ENCODE measurements at places on chromosomes 2 and 18. TPM values are rescaled to one million over a fixed set of nuclear protein-coding genes. Genes with fewer than 3 reads are reported as not detected.

ADD2 gene
- 0.74 TPM for total RNA-seq

XDH gene
- not detected for total RNA-seq

RPS27A gene
- 1,172 TPM for total RNA-seq

NAT8 gene
- not detected for total RNA-seq

DNA sequence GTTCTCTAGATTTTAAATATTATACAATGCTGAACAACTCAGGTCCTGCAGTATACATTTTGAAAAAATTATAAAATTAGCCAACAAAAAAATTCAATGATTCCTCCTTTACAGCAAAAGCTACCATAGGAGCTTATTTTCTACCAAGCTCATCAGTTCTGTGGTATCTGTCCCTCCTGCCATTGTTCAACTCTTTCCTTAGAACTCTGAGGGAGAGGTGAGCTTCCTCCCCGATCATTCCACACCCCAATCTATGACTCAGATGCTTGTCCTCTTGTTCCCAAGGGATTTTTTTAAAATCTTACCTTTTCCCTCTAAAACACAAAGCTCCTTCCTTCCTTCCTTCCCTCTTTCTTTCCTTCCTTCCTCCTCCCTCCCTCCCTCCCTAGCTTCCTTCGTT is 13.5 kb downstream of the DPP4 start:
- no peak for DNase-seq

DNA sequence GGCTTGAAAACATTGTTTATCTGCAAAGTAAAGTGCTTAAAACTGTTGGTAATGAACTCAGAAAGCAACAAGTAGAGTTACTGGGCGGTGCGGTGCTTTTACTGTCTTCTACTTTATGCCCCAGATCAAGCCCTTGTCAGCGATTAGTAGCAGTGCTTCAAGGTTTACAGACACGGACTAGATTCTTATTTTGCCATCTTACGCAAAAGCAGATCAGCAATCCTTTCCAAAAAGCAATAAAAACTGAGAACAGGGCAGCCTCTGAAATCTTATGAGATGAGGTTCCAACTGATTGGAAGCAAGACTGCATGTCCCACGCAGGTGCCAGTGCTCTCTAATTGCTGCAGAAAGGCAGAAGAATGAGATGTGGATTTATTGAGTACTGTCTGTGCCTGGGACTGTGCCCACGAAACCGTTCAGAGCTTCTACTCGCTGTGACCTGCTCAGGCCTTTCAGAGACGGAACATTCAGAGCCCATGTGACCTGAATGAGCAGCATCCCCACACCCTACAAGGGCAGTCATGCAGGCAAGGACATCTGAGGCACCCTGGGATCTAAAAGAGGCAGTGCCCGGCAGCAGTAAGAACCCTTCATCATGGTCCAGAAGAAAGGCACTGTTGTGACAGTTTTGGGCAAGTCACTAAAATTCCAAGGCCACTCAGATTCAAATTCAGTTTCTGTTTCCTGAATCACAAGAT is 15.7 kb downstream of the COL4A3 start:
- no peak for DNase-seq

- DNase-seq: no peak
Measured at GRCh38 chr2:98216616-98217015, 129.6 kb upstream of the CNGA3 start.

DNA sequence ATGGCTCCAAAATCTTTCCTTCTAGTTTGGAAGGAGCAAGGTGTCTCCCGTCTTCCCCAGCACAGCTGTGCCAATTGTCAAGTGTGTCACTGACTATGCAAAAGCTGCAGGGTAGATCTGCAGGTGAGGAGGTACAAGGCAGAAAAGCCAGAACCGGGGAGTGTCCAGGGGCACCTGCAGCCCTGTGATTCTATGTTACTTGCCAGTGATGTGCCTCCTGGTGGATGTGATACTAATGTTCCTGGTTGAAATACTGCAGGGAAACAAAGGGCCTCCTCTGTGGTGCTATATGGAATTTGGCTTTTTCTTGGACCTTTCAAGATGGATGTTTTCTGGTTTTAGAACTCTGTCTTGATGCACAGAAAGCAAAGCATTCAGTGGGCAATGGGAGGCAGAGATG is 80.3 kb downstream of the ST6GAL2 start:
- no peak for DNase-seq

GRCh38 chr2:103401621-103402020 is 639.8 kb downstream of the TMEM182 start:
- no peak for DNase-seq

DNA sequence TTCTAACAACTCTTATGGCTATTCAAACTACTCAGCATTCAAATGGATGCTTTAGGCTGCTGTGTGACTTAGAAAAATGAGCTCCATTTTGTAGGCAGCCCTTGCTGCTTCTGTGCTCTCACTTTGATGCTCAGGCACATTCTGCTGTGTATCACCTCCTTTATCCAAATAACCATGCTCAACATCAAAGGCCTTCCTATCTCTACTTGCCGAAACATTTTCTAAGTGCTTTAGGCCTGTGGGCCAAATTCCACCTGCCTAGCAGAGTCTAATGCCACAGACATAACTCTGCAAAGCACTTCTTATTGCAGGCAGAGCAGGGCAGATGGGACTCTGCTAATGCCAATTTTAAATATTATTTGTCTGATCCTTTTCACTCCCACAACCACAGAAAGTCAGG is 397.4 kb downstream of the RND3 start:
- DNase-seq: no peak

DNA sequence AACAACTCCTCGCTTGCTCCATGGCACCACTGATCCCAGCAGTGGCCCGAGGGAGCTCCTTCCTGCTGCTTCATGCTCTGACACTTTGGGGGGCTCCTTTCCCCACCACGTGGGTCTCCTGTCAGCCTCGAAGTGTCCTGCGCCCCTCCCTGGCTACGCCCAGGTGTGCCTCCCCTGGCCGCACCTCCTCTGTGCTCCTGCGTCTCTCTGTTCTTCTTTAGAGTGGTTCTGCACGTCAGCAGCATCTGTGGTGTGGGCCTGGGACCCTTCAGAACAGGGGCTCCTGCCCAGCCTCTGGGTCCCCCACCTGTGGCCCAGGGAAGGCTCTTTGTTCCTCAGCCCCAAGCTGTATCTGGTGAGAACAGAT is 26.7 kb upstream of the NTSR2 start:
- DNase-seq: no peak

DNA sequence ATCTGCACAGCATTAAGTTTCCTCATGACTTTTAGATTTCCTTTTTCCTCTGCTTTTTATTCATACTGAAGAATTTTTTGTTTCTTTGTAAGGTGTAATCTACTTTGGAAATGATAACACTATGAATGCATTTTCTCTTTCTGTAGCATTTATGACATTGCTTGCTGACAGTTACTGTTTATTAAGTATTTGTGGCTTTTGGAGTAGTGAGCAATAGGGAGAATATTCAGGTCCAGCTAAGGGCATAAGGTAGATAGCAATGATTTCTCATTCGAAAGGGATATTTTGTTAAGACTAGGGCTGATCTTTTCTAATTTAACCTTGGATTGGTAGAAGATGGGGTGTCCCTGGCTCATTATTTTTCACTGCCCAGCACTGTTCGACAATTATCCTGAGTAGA is 80.3 kb downstream of the XRCC5 start:
- DNase-seq: no peak

DNA sequence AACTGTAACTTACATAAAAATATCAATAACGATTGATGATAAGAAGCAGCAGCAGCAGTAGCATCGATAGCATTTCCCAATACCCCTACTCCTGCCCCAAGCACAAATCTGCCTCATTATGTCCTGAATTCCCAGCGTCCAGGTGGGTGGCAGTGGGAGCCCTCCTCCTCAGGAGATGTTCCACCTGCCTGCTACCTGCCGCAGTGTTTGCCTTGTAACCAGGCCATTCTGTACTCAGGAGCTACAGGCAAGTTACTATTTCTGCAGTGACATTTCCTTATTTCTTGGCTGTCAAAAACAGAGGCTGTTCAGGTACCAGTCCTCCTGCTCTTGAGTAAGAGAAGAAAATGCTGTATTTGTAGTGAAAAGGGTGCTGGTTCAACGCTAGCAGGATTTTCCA is 236.4 kb downstream of the CNTNAP5 start:
- no peak for DNase-seq

- no peak for DNase-seq
Measured at GRCh38 chr18:55777666-55778304, 189.8 kb upstream of the TCF4 start.
